ENCODE measurements at places on chromosomes 1 and 21.

DNA sequence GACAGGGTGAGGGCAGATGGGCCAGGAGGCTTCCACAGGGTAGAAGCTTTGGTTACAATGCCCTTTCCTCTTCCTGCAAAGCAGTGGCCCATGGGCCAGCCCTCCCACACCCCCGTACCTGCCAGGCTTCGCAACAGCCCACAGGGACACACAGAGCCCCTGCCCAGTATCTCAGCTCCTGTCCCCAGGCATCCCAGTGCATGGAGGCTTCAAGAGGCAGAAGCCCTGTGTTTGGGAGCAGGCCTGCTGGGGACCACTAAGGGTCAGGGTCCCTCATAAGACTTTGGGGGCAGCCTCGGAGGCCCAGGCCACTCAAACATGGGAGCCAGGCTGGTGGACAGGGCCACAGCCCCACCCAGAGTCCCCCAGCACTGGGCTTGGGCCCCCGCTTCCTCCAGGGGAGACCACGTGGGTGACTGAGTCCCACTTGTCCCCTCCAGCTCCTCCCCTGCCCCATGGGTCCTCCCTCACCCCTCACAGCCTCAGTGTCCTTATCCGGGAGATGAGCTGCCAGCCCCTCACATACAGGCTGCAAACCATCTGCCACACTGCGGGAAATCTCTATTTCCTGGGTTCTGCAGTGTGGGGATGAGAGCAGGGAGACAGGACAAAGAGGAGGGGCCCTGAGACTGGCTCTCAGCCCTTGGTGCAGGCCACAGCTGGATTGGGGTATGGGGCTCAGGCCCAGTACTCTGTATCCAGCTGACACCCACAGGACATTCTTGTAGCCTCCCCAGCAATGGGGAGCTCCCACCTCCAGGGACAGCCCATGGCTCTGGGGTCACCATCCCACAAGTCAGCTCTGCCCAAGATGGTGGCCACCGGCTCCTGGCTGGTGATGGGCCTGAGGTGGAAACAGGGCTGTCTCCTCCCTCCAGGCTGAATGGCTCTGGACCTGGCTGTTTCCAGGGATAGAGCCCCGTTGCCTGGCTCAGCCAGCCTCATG lies 50.7 kb downstream of the WNT9A start:
- DNase-seq: no peak

DNA sequence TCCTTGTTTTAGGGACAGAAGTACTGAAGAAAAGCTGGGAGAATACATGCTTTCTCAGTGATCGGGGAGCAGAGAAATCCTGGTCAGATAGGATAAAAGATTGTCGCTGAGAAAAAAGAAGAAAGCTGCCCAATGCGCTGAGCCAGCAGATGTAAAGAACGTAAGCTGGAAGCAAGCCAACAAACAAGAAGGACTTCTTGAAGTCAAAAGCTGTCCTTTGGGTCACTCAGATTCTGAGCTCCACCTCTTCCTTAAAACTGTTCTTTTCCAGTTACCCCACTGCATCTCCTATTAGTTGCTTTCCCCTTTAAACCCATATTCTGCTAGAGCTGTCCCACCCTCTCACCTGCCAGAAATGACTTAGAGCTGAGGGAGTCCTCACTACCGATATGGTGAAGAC lies 64.8 kb downstream of the GPR137B start:
- no peak for DNase-seq

DNA sequence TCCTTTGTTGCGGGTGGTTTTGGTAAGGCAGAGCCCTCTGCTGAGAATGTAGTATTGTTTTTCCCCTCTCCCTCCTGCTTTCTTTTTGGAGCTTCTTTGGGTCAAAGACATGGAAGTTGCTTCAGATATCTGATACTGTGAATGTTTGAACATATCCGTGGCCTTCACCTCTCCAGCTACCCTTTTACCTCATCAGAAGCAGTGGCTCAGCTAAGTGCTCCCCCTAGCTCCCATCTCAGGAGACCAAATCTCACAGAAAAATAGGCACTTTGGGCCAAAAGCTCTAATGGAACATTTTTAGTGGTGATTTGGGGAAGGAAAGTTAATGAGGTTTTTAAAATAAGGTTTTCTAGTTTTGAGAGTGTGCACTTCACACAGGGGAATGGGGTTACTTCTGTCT lies 6.3 kb downstream of the TMEM200B start:
- no peak for DNase-seq

- no peak for DNase-seq
These were observed 20.3 kb downstream of the C2CD2 start for GRCh38 chr21:41933313-41934079.

- DNase-seq: no peak
These were observed 97.1 kb upstream of the ETV3 start for GRCh38 chr1:157235307-157235706.

DNA sequence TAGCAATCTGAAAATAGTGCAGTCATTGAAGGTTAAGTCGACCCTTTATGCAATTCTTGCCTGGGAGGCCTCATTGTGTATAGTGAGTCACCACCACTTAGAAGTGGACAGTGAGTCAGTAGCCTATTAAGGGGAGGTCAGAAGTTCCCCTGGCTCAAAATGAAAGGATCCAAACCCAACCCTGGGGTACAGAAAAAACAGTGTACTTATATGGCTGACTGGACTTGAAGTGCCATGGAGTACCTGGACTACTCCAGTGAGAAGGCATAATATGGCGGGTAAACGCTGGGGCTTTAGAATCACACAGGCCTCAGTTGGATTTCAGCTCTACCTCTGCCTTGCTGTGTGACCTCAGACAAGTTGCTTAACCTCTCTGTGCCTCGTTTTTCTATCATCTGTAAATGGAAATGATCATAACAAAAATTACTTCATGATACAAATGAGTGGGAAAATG lies 2.2 kb upstream of the BCL9 start:
- no peak for DNase-seq

- no peak for DNase-seq
These were observed 180.7 kb downstream of the KAZN start for GRCh38 chr1:14778898-14779865.

- DNase-seq: no peak
These were observed 31.0 kb upstream of the IFI16 start for GRCh38 chr1:158978730-158979129.

DNA sequence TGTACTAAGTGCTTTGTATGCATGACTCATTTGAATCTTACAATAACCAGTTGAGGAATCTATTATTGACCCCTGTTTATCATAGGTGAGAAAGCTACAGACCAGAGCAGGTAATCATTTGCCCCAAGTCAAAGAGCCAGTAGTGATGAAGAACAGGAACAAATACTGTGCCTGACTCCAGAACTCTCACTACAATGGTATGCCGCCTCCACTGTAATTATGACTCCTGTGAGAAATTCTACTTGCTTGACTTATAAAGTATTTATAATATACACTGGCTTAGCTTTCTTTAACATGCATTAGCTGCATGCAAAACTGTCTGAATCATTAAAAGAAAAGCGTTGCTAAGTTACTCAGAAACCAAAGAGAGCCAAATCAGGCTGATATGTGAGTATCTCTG lies 92.6 kb downstream of the ZNF281 start:
- DNase-seq: no peak

DNA sequence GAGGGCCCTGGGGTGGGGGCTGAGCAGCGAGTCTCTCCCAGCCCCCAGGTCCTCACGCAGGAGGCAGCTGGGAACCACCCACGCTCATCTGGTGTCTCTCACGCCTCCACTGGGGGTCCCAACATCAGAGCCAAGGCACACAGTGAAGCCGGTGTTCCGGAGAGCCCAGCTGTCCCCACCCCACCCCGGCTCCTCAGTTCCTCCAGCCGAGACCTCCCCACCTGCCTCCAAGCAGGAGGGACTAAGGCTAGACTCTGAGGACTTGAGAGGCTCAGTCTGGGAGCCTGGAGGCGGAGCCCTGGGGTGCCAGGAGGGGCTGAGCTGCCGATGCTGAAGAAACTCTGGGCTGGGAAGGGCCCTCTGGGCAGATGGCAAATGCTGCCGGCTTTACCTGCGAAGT lies 1.6 kb upstream of the HPCA start:
- DNase-seq: no peak

All from stimulated activated CD8-positive, alpha-beta memory T cell treated with anti-CD3 and anti-CD28 coated beads, Interleukin-4, amount 100 ng/mL, for 1 hour (primary cell).